NCI-H2171 (cell line): ENCODE measurements at places on chromosomes 2 and 18.

DNA sequence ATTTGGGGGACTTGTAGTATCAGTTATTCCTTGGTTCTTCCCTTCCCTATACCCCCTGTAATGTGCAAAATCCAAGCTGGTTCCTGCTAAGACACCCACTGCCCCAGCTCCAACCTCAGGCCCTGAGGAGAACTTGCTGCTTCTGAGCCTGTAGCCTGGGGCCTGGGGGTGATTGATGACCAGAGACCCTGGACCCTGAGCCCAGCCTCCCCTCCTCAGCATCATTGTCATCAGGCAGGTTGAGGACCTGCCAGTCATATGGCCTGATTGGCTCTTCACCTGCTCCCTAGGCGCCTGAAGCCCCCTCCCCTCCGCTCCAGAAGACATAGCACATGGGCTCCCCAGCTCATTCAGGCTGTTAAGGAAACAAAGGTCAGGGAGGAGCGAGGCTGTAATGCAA lies 73.8 kb upstream of the YWHAQ start:
- DNase-seq = no peak

- no peak for DNase-seq
These were observed 509.0 kb upstream of the SLC39A10 start for GRCh38 chr2:195148004-195148403.

- DNase-seq = peak; percentile 48
These were observed 1.0 kb upstream of the BMPR2 start for GRCh38 chr2:202375033-202375608.

DNA sequence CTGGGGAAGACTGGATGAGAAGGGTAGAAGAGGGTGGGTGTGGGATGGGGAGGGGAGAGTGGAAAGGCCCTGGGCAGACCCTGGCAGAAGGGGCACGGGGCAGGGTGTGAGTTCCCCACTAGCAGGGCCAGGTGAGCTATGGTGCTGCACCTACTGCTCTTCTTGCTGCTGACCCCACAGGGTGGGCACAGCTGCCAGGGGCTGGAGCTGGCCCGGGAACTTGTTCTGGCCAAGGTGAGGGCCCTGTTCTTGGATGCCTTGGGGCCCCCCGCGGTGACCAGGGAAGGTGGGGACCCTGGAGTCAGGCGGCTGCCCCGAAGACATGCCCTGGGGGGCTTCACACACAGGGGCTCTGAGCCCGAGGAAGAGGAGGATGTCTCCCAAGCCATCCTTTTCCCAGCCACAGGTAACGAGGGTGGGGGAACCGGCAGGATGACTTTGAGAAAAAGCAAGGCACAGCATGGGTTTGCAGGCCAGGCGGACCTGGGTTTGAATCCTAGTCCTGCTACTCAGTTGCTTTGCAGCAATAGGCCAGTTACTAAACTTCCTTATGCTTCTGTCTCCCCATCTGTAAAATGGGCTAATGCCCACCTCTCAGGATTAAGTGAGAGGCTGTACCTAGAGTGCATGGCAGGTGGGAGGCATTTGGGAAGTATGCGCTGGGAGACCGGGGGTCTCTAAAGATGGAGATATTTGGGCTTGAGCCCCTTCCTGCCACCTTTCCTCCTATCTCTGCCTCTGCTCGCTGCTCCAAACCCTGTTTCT lies at the start of gene INHA:
INHA (plus strand) TSS at position 74 of the 765 bp plus-strand sequence; CDS start at position 139, 65 bp downstream.
- DNase-seq = no peak

- no peak for DNase-seq
These were observed 11.5 kb upstream of the EIF2AK3 start for GRCh38 chr2:88638743-88639142.

DNA sequence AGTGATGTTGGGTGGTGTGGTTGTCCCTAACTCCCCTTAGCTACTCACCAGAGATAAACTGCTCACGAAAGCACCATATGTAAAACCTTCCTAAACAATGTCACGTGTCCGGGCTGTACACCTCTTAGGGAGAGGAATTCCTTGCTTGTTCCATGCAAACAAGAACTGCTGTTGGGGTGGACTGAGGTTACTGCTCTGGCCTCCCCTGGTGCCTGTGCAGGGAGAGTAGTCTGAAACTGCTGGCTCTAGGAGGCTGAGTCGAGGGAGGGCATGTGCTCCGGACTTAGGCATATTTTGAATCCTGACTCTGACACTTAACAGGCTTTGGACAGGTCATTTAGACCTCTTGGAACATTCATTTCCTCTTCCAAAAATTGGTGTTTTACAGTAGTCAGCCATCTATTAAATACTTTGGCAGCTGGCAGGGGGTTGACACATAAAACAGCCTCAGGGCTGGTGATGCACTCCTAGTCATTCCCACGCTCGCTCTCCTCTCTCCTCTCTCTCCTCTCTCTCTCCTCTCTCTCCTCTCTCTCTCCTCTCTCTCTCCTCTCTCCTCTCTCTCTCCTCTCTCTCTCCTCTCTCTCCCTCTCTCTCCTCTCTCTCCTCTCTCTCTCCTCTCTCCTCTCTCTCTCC lies 10.6 kb downstream of the THNSL2 start:
- no peak for DNase-seq

GRCh38 chr2:159146996-159147666 lies 139.4 kb downstream of the WDSUB1 start:
- peak; percentile 89 for DNase-seq

DNA sequence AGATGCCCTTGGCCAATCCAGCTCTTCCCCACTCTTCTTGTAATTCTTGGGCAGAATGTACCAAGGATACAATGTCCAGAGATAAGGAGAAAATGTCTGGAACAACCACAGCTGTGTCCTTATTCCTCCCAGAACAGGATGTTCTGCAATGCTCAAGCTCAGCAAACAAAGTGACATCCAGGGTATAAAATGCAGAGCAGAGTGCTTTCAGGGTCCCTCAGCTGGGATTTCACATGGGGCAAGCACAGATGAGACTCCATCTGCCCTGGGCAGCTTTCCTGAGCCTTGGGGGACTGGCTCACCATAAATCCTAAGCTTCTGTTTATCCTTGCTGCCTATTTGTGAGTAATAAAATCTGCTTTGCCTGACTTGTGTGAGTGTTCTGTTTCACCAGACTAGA lies 127.4 kb downstream of the VAPA start:
- DNase-seq = no peak

- no peak for DNase-seq
These were observed 36.8 kb upstream of the WIPF1 start for GRCh38 chr2:174634130-174635014.

DNA sequence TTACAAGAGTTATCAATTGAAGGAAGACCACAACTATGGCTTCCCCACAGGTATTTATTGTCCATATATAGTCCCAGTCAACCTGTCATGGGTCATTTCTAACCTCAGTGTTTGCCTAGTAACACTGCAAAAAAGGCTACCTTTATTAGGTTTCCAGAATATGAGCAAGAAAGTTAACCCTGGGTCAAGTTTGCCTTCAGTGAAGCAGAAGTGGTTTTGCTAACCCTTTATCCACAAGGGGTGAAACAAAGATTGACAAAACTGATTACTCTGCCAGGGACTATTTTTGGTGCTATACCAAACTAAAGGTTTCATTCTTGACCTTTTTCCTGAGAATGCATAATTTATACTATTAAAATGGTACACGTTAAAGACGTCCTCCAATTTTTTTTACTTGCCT lies 28.8 kb downstream of the SP100 start:
- DNase-seq = no peak

GRCh38 chr2:27428978-27429541 lies 629 bp downstream of the NRBP1 start:
- peak; percentile 60 for DNase-seq

GRCh38 chr18:21900605-21901352 lies 160.2 kb downstream of the MIB1 start:
- no peak for DNase-seq
